ENCODE measurements at places on chromosomes 6 and 20. TPM values are rescaled to one million over a fixed set of nuclear protein-coding genes. Genes with fewer than 3 reads are reported as not detected.

DNA sequence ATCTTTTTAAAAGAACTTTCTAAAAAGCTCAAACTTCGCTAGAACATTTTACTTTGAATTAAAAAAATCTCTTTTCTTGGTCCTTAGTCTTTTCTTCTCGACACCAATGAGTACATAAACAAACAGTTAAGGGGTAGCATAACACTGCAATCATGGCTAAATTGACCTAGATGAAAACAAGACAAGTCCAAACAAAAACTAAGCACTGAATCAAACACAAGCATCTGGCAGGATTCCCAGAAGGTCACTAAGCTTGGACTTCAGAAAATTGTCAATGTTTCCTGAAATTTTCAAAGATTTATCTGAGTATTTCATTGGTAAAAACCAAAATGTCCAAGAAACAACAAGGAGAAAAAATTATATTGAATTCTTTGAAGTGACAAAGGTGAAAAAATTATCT lies 5.0 kb downstream of the COL21A1 start:
- DNase-seq, result no peak

GRCh38 chr20:47868236-47868635 lies 83.0 kb upstream of the SULF2 start:
- DNase-seq, result no peak

GRCh38 chr6:122007339-122007738 lies 392.1 kb upstream of the HSF2 start:
- no peak for DNase-seq

- DNase-seq, result no peak
These were observed 63.3 kb downstream of the NPEPL1 start for GRCh38 chr20:58755766-58756449.

The CFB gene
- 0.29 TPM for total RNA-seq

GRCh38 chr6:167827583-167828324 lies 1.0 kb downstream of the AFDN start:
- DNase-seq, result peak; percentile 46

- no peak for DNase-seq
These were observed 168.4 kb upstream of the CDYL start for GRCh38 chr6:4607793-4608192.

- DNase-seq, result no peak
These were observed 106.6 kb upstream of the ADTRP start for GRCh38 chr6:11885159-11885558.

DNA sequence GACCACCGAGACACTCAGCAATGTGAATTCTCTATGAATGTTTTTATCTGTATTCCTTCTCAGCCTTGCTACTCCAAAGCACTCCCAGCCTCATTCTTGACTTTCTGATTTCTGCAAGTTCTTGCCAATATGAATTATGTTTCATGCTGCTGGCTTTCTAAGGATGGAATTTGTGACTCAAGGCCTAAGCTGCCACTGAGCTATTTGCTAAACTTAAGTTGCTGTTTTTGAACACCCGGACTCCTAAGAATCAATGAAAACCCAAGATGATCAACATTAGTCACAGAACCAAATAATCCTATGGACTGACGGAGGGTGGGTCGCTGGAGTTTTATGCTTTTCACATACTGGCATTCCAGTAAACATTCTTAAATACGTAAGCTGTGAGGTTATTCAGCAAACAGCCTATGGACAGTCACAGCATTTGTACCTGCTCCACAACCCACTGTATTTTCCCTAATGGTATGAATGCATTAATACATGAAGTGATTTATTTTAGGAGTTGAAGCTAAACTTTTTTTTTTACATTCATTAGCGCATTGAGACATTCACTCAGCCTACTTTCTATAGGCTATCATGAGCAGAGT lies 8.2 kb upstream of the PXDC1 start:
- DNase-seq, result no peak

DNA sequence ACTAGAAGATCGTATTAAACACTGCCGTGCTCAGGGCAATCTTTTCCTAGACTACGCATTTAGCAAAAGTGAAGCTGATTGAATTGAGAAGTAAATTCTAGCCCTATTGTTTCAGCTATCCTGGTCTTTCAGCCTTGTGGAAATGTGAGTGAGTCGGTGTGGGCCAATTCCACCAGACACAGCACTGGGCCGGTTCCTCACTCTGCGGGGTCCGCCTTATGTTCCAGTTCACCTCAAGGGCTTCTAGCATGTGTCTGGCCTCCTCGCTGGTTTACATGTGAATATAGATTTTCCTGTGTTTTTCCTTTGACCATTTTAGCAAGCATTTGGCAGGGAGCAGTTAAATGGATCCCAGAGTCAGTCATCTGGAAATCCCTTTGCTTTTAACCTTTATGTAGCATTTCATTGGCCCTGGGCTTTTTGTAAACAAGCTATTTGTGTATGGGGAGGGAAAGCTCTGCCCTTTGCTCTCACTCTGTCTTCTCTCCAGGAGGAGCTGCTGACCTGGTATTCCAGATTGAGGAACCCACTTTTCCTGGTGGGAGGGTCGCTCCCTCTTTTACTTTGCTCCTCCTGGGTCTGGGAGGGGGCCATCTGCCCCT lies 12.4 kb upstream of the GTSF1L start:
- no peak for DNase-seq

The ENPP4 gene
- 13.0 TPM for total RNA-seq

- DNase-seq, result no peak
These were observed 34.0 kb downstream of the SYNDIG1 start for GRCh38 chr20:24503352-24503931.

DNA sequence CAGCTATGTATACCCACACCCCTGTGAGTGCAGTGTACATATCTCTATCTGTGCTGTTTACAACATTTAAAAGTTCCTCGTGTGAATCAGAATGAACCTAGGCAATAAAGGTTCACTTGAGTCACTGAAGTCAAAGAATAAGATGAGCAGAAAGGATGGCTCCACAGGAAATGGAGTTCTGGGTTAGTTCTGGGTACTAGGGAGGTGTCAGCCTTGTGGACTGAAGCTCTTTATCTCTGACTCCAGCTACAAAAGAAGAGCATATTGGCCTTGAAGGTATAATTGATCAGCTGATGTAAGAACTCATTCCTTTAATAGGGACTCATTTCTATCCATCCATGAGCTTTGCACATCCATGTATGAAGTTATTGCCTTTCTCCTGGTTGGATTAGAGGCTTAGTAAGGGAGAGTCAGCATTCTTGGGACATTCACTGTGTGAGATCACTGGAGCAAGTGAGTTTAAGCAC lies 73.9 kb upstream of the BACH2 start:
- DNase-seq, result no peak

GRCh38 chr20:53027089-53027488 lies 54.9 kb downstream of the TSHZ2 start:
- no peak for DNase-seq

DNA sequence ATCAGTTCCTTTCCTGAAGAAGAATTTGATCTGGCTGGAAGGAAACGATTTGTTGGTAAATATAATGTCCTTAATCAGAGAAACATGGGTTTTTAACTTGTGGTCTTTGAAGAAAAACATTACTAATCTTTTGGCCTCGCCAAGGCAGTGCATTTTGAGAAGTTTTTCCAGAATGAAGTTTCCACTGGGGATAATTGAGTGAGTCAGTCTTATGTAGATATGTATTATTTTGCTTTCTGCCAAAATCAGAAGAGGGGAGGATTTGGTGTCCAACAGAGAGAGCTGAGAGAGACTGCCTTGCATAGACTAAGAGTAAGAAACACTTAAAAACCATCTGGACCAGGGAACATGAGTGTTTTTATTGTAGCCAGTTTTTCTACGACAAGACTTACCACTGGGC lies 79.9 kb downstream of the FNDC1 start:
- DNase-seq, result no peak

GRCh38 chr20:61833807-61834610 lies 231.7 kb downstream of the TAF4 start:
- DNase-seq, result no peak

The LRP11 gene
- 0.29 TPM for total RNA-seq

DNA sequence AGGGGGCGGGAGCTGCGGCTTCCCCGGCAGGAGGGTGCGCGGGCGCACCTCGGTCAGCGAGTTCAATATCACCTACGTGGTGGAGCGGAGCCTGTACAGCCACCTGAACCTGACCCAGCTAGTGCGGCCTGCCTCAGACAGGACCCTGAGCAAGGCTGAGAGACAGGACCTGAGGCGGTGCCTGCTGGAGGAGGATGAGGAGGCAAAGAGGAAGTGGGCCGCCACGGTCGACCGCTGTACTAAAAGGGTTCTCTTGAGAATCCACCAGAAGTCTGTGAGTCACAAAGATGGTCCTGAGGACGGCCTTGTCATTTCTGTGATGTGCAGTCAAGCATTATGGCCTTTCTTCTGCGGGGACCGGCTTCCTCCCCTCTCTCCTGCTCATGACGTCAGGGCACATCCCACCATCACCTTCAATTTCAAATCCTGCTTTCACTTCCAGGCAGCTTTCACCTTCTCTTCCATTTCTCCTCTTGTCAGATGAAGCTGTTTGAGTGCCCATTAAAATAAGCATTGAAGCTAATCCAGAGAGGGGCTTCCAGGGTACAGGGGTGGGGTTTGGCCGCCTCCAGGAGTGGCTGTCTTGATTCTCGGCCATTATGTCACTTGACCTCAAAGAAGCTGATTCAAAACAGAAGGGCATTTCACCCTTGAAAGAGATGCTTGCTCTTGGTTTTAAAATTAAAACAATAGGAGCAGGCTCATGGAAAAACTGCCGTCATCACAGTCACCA lies 177.6 kb downstream of the SASH1 start:
- DNase-seq, result peak; percentile 68

DNA sequence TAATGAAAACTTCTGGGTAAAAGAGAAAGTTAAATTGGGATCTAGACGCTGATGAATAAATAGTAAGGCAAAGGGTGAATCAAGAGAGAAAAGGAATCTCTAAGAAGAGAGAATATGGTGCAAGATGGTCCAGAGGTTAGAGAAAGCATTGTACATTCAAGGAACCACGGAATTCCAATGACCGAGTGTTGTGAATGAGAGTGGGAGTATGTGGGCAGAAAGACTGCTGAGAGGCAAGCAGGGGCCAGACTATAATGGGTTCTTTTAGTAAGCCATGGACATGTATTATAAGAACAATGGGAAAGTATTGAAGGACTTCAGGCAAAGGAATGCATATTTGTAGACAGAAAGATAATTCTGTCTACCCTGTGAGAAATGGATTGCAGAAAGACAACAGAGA lies 45.2 kb downstream of the SPTLC3 start:
- DNase-seq, result no peak

GRCh38 chr6:36128073-36128472 lies 2.2 kb upstream of the MAPK13 start:
- DNase-seq, result no peak

All from activated B cell treated with CpG ODN at 0.5 μM for 24 hours (primary cell).